ENCODE measurements at places on chromosomes 7 and 10.

DNA sequence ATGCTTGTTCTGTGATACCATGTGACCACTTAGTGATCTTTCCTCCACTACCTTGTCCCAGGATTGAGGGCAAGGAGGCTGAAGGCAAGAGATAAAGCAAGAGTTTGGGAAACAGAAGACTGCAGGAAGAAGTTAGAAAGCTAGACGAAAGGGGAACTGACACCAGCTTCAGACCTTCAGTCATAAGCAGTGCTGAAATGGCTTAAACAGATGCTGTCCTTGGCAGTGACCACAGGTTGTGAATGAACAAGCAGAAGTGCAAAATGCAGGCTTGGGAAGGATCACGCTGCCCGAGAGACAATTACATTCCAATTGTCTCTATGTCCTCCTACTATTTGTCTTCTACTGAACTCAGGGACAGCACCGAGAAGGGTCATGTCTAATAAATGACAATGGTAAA, 704.9 kb upstream of the AUTS2 start:
- DNase-seq, result no peak

GRCh38 chr7:109101332-109101731, 531.7 kb downstream of the DNAJB9 start:
- DNase-seq, result no peak

DNA sequence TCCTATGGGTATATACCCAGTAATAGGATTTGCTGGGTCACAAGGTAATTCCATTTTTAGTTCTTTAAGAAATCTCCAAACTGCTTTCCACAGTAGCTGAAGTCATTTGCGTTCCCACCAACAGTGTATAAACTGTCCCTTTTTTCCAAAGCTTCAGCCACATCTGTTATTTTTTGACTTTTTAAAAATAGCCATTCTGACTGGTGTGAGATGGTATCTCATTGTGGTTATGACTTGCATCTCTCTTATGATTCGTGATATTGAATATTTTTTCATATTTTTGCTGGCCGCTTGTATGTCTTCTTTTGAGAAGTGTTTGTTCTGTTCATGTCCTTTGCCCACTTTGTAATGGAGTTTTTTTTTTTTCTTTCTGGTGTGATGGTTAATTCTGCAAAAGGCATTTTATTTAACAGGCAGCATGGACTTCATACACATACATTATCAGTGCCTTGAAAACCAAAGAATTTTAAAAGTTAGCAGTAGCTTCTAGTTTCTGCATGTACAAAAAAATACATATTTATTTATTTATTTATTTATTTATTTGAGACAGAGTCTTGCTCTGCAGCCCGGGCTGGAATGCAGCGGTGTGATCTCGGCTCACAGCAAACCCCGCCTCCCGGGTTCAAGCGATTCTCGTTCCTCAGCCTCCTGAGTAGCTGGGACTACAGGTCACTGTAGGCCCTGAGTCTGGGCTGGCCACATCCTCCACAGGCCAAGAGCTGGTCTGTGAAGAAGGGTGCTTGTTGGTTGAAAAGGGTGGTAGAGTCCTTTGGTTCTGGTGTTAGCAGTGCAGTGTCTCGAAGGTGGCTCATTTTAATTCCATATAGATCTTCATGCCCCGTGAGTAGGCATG, 32.3 kb downstream of the AGR3 start:
- DNase-seq, result no peak

DNA sequence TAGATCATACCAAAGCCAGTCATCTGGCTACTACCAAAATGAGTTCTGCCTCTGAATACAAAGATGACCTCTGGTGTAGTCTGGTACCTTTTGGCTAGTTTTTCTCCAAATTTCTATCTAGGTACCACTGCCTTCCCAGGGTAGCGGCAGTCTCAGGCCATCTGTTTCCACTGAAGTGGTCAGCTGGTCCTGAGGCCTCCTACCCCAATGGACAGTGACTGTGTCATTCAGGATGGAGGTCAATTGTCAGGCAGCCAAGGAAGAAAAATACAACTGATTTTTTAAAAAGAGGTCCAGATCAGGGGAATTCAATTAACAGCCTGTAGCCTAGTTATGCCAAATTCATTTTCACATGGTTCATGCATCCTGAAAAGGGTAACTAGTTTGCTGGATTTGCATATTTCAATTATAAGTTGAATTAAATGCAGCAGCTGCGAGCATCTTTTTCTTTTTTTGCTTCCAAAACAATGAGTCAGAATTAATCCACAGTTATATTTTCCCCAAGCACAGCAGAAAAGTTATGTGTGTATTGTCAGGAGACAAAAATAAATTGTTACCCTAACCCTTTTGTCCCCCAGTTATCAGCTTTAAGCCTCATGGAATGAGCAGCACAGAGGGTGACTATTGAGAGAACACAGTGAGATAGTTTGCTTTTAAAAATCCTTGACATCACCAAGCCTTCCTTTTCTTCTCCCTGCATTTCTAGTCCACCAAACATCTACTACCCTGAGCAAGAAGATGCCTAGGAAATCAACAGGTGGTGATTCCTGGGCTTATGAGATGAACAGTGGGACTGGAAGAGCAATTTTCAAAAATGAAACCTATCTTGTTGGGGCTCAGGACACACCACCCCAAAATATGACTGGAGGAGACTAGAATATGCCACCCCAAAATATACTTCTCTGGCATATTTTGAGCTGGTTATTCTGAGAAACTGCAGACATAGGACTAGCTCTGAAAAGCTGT, 27.7 kb downstream of the BCCIP start:
- no peak for DNase-seq

GRCh38 chr7:18900236-18900635, 217.2 kb downstream of the TWIST1 start:
- no peak for DNase-seq

GRCh38 chr10:75042292-75042974, 69.0 kb upstream of the SAMD8 start:
- no peak for DNase-seq

DNA sequence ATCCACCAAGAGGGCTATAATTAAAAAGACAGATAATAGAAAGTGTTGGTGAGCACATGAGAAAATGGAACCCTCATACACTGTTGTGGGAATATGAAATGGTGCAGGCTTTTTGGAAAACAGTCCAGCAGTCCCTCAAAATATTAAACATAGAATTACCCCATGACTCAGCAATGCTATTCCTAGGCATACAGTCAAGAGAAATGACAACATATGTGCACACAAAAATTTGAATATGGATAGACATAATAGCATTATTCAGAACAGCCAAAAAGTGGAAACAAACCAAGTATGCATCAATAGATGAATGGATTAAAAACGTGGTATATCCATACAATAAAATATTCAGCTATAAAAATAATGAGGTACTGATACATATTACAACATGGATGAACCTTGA, 64.5 kb upstream of the GDF10 start:
- DNase-seq, result no peak

DNA sequence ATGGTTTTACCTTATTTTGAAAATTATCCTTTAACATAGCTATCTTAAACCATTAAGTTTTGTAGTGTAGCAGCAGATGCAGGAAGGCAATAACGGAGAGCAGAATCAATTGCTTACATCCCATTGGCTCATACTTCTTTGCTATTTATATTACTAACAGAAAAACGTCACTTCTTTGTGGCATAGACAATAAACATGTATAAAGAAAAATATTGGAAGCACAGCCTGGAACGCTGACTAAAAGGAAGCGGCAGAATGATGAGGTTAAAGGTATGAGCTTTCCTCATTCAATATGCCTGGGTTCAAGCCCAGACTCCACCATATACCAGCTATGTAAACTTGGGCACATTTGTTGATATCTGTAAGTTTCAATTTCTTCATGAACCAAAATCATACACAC, 24.0 kb upstream of the BMPER start:
- no peak for DNase-seq

DNA sequence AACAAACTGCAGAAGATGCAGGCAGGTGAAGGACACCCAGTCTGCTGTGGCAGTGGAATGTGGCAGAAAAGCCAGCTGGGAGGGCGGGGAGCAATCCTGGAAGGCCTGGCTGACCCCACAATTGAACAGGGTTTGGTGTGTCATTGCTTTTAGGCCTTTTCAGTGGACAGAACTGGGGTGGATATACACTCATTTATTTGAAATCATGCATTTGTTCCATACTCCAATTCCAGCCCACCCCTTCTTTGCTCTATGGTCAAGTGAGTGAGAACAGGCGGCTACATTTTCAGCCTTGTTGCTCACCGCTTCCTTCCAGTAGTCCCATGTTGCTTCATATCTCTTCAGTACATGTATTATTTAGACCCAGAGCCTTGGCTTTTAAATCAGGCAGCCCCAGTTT, 39.8 kb downstream of the PTPN12 start:
- no peak for DNase-seq

DNA sequence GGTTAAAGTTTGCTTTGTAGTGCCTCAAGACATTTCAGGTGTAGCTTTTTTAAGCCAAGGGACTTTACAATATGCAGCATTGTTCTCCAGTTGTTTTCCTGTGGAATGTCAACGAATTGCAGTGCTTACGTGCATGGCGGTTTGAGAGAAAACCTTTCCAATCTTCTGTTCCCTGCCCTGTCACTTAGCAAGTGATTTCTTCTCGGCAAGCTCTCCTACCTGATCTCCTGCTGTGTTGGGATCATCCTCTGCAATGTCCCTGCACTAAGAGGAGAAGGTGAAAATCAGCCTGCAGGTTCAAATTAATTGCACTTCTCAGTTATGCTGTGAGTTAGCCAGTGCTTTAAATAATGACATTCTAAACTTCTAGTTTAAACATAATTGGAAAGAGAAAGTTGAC, 197.6 kb upstream of the FZD1 start:
- no peak for DNase-seq

GRCh38 chr7:20466543-20467021, 135.9 kb downstream of the ITGB8 start:
- no peak for DNase-seq

- DNase-seq, result no peak
These were observed 179.9 kb upstream of the NPVF start for GRCh38 chr7:25408012-25408687.

Data from ovary (tissue), 10 donors.